ENCODE measurements at places on chromosomes 2 and 18. TPM values are rescaled to one million over a fixed set of nuclear protein-coding genes. Genes with fewer than 3 reads are reported as not detected.

Gene DUSP19
- 0.55 TPM for total RNA-seq

Gene FAM124B
- total RNA-seq: not detected

Gene PSMG2
- 69.6 TPM for total RNA-seq

Gene VAMP5
- total RNA-seq: 0.55 TPM

Gene PLB1
- 1.1 TPM for total RNA-seq

Gene LIMS3
- not detected for total RNA-seq

Measured in A549 treated with CORT108297 at 1 μM for 4 hours (cell line).